SJCRH30 (cell line): ENCODE measurements at places on chromosomes 2 and 18.
A peak's percentile ranks its signal among the peaks of the same experiment; 100 is the strongest.

- DNase-seq, result no peak
Measured at GRCh38 chr18:11925800-11926481, 17.8 kb upstream of the MPPE1 start.

- no peak for DNase-seq
Measured at GRCh38 chr2:85145116-85145820, 12.1 kb downstream of the TCF7L1 start.

GRCh38 chr2:204772546-204772945 lies 227.3 kb downstream of the PARD3B start:
- DNase-seq, result no peak

DNA sequence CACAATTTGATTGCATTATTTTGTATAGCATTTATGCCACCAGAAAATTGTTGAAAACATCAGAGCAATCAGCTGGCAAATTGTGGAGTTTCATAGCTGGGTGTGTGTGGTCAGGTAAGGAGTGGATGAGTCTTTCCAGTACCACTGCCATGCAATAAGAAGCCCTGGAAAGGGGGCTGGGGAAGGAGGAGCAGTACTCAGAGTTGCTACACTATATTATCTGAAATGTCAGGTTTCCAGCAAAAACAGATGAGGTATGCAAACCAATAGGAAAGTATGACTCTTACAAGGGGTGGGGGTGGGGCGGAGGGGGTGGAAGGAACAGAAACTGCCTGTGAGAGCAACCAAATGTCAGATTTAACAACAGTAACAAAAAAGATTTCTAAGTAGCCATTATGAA lies 112.2 kb downstream of the SOS1 start:
- DNase-seq, result no peak

DNA sequence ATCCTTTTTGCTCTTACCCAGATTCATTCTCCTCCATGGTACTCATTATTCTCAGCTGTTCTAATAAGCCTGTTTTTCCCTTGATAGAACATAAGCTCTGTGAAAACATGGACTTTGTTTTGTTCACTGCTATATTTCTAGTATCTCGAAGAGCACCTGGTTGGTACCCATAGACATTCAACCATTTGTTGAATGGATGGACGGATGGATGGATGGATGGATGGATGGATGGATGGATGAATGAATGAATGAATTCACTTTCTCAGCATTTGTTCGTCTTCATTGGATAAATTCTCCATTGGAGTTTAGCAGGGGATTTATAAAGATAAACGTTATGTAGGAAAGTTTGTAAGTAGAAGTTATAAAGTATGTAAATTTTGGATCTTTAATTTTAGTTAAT lies 2.9 kb downstream of the FAM171B start:
- no peak for DNase-seq

- no peak for DNase-seq
Measured at GRCh38 chr2:196200557-196200956, 29.2 kb upstream of the STK17B start.

DNA sequence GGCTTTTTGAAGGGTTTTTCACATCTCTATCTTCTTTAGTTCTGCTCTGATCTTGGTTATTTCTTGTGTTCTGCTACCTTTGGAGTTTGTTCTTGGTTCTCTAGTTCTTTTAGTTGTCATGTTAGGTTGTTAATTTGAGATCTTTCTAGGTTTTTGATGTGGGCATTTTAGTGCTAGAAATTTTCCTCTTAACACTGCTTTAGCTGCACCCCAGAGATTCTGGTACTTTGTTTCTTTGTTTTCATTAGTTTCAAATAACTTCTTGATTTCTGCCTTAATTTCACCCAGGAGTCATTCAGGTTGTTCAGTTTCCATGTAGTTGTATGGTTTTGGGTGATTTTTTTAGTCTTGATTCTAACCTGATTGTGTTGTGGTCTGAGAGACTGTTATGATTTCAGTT lies 34.7 kb downstream of the AGPS start:
- DNase-seq, result no peak

DNA sequence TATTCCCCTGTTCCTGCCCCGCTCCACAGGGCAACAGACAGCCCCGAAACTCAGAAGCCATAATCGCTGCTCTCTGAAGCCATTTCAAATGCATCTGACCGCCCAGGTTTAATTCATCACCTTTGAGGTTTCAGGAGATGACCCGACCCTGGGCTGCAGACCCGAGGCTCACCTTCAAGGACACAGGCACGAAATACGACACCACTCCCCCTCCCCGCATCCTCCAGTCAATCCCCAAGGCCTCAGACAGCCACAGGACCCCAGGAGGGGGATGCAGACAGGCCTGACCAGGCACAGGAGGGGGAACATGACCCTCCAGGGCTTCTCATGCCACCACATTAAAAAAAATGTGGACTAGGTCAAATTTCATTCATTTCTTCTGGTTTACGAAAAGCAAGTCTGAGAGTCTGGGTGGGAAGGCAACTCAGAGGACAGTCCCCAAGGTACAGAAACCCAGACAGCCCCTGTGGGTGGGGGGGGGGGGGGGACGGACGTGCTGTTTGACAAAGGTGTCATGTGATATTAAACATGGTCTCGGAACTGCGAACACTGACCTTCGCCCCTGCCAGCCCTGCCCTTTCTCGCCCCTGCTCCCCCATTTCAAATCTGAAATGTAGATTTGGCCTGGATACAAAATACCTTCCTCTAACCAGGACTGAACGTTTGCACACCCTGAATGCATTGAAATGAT lies 142.9 kb downstream of the BCL11A start:
- no peak for DNase-seq

- no peak for DNase-seq
Measured at GRCh38 chr18:10142496-10143160, 228.8 kb downstream of the VAPA start.

DNA sequence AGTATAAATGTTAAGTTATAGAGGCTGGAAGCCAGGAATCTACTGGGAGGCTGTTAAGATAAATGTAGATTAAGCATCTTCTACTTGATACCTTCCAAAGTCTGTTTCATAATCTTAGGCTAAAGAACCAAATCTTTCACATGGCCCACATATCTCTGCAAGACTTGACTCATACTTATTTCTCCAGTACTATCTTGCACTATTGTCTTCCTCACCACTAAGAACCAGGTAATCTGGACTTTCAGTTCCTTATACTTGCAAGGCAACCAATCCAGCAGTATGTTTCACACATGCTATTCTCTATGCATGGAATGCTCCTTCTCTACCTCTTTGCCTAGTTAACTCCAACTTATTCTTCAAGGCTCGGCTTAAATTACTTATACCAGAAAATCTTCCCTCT lies 62.2 kb downstream of the RBMS1 start:
- no peak for DNase-seq

GRCh38 chr18:13452388-13452811 lies 233.8 kb downstream of the LDLRAD4 start:
- DNase-seq, result no peak

DNA sequence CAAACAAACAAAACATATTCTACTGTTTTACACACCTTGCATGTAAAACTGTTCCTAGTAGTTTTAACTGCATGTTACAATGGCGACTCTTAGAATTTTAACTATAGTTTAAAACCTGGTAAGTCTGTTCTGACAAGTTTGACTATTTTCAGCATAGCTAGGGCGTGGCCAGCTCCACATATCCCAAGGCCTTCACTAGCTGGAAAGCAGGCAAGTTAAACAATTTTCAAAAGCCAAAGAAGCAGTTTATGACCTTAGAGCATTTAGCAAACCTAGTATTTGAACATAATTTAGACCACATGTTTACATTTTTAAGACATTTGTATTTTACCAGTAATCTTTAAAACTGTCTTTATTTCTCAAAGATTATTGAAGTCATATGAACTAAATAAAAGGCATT lies 402.8 kb upstream of the SYT4 start:
- no peak for DNase-seq

- DNase-seq, result peak; percentile 74
Measured at GRCh38 chr18:9017167-9017904, 85.2 kb upstream of the NDUFV2 start.

DNA sequence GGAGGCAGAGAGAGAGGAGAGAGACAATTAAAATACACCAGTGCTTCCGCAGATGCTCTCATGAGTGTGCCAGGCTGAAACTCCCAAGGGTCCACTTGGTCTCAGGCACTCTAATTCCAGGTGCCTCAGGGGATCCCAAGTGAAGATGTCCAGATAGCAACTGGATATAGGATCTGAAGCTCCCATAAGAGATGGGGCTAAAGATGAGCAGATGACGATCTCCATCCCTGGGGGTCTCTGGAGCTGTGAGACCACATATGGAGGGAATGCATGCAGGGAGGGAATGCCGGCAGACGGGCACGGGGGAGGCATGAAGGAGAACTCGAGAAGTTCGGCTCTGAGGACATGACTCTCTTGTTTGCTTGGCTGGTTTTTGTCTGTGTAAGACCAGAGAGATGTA lies 223.7 kb upstream of the RAB6C start:
- no peak for DNase-seq

DNA sequence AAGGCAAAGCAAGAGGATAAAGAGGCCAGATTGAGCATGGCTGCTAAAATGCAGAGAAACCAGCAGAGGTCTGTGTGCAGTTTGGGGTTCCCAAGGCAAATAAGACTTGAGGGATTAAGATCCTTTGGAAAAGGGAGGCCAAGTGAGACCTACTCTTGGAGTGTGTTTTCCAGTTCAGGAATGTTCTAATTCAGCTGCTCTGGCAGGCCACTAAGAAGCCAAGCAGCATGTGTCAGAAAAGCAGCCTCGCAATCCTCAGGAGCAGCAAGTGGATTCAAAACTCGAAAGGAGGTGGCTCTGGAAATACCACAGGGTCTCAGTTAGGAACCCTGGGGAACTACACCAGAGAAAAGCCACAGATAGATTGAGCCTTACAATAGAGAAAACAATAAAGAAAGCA lies 569.2 kb downstream of the METTL4 start:
- DNase-seq, result no peak

DNA sequence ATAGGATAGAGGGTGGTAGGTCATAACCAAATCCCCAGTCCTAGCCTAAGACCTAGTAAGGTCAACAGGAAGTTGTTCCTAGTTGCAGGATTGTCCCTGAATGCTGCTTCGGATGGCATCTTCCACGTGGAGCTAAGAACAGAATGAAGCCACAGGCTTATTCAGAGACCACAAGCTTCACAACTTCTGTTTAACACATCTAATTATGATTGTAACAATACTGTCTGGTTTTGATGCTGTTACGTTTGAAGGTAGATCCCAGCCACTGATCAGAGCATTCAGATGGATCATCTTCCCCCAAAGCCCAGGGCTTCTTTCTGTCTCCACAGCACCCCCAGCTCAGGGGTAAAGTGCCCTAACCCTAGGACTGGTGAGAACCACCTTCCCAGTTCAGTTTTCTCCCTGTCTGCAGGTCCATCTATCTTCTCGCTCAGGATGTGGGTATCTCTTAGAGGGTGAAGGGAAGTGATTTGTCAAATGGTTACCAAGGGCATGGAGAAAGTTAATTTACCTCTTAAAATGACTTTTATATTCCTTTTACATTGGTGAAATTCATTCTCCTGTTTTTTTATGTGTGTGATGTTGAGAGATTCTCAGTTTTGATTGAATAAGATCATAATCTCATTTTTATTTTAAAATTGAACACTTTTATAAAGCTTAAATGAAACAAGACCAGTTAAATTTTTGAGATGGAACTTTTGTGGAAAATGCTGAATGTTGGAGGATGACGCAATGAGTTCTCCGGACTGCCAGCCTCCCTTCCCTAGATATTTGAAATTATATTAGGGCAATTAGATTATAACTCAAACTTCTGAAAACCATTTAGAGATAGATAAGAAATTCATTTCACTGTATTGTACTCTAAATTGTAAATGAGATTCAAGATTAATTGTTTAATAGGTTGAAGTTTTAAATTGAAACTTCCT lies 66.5 kb downstream of the RHBDD1 start:
- DNase-seq, result no peak

DNA sequence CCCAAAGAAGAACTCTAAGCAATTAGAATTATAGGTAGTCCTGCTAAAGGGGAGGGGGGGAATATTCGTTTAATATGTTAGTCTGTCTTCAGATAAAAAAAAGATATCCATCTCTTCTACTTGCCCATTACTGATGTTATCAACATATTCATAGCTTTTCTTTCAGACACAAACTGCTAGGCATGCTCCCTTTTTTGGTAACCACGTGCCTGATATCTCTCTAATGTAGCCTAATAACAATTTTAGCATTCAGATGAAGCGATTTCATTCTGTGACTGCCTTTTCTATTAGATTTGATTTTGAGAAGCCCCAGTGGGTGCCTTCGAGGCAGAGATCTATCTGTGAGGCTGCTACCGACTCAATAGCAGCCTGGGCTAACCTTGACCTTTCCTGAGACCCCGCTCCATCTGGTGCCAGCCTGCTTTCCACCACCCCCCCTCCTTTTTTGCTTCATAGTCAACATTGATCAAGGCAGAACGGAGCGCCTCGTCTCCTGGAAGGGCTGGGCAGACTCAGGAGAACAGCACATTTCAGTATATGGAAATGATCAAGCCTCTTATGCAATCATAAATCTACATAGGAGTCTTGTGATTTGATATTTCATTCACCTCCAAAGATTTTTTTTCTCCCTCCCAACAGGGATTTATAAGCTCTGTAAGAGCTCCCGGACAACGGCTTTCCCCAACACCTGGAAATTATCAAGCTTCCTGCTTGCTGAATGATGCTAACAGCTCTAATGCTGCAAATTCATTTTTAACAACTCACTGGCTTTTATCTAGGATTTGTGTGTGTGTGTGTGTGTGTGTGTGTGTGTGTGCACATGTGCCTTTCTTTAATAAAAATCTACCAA lies 14.7 kb upstream of the BCL11A start:
- DNase-seq, result no peak

DNA sequence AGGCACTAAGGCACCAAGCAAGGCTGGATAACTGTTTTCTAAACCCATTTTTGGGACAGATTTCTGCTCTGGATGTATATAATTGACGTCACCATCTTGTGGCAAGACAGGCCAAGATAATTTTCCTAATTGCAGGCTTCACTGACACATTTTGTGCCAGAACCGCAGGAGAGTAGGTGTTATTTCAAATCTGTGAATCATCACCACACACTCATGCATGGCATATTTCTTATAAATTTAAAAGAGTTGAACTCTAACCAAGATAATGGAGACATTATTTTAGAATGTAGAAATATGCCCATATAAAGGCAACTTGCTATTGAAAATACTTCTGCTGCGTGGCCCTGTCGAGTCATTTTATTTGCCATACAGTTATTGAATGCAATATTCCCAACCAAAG lies 68.3 kb upstream of the ACYP2 start:
- no peak for DNase-seq

GRCh38 chr2:177281400-177282180 lies 17.1 kb upstream of the NFE2L2 start:
- DNase-seq, result no peak

GRCh38 chr18:10822456-10822855 lies 296.6 kb downstream of the NAPG start:
- DNase-seq, result no peak
